KG1 (cell line): ENCODE measurements at places on chromosomes 5 and 9.
A peak's percentile ranks its signal among the peaks of the same experiment; 100 is the strongest.

DNA sequence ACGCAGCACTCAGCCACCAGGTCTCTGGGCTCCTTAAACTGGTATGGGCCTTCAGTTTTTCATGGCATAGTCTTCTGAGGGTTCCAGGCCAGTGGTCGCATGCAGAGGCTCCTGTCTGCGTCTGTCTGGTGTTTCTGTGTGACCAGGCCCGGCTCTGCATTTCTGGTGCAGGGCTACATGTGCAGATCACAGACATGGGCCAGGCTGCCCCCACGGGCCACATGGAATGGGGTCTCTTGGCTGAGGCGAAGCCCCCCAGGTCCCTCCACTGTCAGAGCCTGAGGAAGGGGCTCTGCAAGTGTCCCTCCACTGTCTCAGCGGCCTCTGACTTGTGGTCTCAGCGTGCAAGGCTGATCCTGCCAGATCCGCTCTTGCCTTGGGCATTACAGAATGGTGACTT, 15.6 kb upstream of the CARD19 start:
- DNase-seq: no peak

- no peak for DNase-seq
Measured at GRCh38 chr9:18717759-18718158, 243.8 kb downstream of the ADAMTSL1 start.

DNA sequence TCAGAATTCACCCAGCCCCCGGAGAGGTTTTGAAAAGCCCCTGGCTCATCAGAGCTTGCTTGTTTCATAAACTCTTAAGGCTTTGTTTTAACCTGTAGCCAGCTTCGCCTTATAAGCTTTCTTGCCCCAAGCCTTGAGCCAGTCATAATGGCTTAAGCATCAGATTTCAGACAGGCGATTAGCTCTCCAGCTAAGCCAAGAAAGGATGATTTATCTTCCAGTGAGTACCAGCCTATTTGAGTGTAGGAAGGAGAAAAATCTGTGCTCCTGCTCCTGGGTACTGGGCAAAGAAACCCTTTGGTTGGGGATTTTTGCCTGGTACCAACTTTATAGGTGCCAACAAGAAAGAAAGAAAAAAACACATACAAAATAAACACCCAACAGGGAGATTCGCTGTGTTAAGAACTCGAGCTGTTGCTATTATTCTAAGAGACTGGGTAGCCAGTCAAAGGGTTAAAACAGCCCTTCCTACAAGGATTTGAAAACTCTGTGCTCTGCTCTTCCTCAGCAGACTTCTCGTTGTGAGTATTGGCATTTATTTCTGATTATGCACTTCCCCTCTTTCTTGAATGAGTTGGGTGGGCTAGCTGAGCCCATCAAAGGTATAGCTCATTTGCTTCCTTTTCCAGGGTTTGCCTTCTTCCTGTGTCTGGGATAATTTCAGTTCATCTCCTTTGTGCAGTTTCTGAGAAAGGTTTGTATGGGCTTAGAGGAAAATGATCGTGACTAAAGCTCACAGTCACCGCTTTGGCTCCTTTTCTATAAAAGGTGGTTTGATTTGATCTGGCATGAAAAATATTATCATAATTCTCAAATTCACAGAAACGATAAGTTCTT, 157.2 kb upstream of the DMRT1 start:
- no peak for DNase-seq

GRCh38 chr5:93990504-93991070, 249.2 kb upstream of the POU5F2 start:
- DNase-seq: no peak

GRCh38 chr5:153555420-153556114, 65.1 kb downstream of the GRIA1 start:
- DNase-seq: no peak

GRCh38 chr9:108994695-108995094, 18.6 kb downstream of the CTNNAL1 start:
- peak; percentile 32 for DNase-seq

DNA sequence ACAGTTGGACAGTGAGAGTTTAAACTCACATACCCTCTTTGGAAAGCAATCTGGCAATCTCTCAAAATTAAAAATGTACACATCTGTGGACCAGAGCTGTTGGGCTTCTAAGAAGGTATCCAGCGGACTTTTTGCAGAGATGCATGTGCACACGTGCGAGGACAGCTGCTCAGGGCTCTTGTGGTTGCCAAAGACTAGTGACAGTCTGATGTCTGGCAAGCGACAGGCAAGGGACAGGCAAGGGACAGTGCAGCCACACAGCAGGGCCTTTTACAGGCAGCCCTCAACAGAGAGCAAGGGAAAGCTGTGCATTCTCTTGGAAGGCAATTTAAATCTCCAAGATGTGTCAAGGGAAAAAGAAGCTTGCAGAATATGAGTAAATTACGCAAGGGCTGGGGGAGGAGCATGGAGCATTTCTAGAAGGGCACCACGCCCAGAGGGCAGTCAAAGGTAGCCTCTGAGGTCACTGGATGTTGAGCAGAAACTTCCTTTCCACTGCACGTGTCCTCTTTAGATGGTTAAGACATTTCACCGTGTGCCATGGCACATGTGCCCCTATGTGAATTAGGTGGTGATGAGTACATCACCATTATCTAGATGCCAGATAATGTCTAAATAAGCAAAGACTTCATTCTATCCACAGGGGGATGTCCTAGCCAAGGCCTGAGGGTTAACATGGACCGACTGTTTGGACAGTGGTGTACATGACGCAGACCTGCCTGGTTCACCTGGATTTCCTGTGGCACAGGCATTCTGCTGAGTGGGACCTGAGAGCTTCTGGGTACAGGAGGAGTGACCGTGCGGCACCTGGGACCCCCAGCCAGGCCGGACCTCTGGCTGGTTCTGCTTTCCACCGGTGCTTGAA, 9.1 kb downstream of the GFPT2 start:
- DNase-seq: no peak

GRCh38 chr9:99264070-99264680, 42.1 kb downstream of the SEC61B start:
- DNase-seq: no peak

DNA sequence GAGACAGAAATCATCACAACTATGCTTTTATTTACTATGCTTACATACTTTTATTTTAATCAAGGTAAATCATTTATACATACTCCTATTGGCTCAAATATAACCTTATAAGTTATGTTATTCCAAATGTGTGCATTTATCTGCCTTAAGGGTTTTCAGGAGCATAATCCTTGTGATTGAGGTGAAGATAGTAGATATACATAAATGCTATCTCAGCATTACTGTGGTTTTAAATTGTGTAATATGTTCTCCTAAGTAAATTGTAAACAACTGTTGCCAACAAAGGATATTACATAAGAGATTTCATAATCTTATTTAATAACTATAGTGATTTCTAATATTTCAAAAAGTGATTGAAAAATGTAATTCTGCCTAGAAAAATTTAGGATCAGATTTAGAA, 1374.8 kb upstream of the DMAC1 start:
- DNase-seq: no peak

- DNase-seq: no peak
Measured at GRCh38 chr9:137919095-137919465, 41.5 kb downstream of the CACNA1B start.

GRCh38 chr9:68996462-68996861, 17.5 kb downstream of the PRKACG start:
- no peak for DNase-seq

GRCh38 chr9:134413890-134414623, 87.8 kb downstream of the RXRA start:
- no peak for DNase-seq

- no peak for DNase-seq
Measured at GRCh38 chr5:30287890-30288289, 905.6 kb upstream of the CDH6 start.

DNA sequence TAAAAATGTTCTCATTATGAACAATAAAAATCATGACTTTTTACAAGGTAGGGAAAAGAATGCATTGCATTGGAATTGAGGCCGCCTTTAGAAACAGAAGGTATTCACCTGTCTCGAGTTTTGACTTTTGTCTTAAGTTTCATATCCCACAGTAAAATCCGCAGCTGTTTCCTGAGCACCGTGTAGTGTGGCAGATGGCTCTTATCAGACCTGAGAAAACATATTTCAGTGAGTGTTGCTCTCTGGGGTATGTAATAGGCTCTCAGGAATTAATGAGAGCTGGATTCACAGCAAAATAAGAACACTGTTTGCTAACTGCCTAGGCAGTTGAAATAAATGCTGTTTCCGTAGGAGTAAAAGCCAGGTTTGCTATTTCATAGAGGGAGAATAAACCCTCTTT, 221.4 kb downstream of the CFAP90 start:
- no peak for DNase-seq

- no peak for DNase-seq
Measured at GRCh38 chr5:127863161-127863560, 160.0 kb downstream of the CCDC192 start.

- no peak for DNase-seq
Measured at GRCh38 chr9:89743216-89743572, 138.4 kb downstream of the GADD45G start.

DNA sequence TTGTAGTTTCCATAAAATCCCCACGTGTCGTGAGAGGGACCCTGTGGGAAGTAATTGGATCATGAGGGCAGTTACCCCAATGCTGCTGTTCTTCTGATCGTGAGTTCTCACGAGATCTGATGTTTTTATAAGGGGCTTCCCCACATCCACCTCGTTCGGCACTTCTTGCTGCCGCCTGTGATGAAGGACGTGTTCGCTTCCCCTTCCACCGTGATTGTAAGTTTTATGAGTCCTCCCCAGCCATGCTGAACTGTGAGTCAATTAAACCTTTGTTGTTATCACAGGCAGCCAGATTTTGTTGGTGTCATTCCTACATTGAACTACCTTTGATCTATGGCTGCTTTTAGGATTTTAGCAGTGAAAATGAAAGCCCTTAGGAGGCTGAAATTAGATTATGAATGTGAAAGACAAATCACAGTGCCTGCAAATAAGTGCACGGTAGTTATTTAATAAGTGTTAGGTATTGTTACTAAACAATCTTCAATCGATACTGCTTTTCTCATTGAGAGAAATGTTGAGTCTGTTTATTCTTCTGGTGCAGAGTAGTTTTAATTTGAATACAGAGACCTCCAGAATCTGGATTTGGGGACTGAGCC, 68.0 kb upstream of the C6 start:
- DNase-seq: no peak

GRCh38 chr9:133979273-133979920, 12.7 kb downstream of the VAV2 start:
- no peak for DNase-seq

- no peak for DNase-seq
Measured at GRCh38 chr5:63894690-63895089, 67.6 kb downstream of the HTR1A start.

- no peak for DNase-seq
Measured at GRCh38 chr9:95090871-95091577, 226.5 kb downstream of the FANCC start.

DNA sequence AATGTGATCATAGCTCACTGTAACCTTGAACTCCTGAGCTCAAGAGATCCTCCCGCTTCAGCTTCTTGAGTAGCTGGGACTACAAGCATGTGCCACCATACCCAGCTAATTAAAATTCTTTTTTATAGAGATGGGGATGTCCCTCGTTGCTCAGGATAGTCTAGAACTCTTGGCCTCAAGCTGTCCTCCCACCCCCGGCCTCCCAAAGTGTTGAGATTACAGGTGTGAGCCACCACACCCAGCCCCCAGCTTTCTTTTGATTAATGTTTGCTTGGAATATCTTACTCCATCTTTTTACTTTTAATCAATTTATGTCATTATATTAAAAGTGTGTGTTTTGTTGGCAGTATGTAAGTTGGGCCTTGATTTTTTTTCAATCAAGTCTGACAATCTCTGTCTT, 59.4 kb upstream of the EXOC3 start:
- no peak for DNase-seq

DNA sequence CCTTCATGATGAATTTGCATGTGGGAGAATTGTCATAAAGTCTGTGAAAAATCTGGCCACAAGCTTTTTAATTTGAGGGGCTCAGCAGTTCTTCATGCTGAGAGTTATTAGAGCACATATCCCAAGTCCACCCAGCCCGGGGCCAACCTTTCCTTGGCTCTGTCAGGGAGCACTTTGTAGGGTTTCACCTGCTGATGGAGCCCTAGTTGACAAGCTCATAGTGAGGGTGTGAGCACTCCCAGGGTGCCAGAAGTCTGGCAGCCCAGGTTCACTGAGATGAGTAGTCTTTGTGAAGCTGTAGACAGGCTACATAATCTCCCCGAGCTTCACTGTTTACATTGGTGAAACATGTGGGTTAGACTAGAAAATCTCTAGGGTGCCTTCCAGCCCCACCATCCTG, 97.2 kb upstream of the NREP start:
- DNase-seq: no peak

DNA sequence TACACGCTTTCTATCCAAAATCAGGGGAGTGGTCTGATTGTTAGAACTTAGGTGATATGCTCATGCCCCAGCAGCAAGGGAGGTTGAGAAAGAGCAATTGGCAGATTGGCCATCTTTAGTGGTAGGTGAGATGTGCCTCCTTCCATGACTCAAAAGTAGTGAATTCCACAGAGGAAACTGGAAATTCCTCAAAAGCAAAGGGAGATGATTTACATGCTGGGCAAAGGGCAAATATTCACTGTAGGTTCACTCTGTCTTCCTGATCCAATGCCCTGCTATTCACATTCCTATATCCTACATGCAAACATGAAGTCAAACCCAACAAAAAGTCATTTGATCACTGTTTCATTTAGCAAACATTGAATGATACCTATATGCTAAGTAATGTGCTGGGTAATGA, 130.1 kb upstream of the ZNF608 start:
- no peak for DNase-seq

DNA sequence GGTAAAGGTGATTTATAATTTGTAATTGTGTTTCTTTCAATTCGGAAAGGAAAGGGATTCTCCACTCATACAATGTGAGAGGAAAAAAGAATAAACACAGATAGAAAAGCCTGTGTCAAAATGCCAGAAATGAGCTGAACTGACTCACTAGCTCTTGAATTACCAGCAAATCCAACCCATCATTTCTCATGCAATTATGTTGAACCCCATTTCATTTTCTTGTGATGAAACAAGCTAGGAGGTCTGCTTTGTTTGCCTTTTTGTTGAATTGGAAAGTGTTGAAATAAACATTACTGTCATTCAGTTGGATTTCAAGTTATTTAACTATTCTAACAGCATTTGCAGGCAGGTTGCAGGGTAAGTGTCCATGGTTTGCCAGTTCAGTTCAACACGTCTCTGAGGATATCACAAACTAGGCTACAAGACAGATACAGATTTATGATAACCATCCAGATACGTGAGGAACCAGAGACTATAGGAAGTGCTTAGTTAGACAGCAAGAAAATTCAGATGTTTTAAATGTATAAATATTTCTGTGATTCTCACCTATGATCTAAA, 547.2 kb downstream of the MAT2B start:
- no peak for DNase-seq

- DNase-seq: no peak
Measured at GRCh38 chr5:44506561-44506960, 117.3 kb upstream of the FGF10 start.

DNA sequence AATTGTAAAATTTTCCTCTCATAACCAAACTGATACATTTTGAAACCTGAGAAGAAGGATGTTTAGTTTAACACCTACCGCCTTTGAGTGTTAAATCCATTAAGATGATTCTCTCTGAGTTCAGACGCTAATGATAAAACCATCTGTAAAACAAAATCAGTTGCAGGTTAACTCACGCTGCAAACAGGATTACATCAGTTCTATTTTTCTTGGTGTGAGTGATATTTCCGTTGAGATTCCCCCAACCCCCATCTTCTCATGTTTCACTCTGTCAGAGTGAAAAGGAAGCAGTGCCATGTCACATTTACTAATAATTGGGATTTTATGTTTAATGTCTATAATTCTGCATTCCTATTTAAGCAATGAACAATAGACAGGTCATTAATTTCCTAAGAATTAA, 146.5 kb downstream of the FANCC start:
- DNase-seq: no peak
